ENCODE measurements at places on chromosomes 7 and 10.

GRCh38 chr7:147941381-147941780 lies 649.2 kb upstream of the C7orf33 start:
- DNase-seq, result no peak

DNA sequence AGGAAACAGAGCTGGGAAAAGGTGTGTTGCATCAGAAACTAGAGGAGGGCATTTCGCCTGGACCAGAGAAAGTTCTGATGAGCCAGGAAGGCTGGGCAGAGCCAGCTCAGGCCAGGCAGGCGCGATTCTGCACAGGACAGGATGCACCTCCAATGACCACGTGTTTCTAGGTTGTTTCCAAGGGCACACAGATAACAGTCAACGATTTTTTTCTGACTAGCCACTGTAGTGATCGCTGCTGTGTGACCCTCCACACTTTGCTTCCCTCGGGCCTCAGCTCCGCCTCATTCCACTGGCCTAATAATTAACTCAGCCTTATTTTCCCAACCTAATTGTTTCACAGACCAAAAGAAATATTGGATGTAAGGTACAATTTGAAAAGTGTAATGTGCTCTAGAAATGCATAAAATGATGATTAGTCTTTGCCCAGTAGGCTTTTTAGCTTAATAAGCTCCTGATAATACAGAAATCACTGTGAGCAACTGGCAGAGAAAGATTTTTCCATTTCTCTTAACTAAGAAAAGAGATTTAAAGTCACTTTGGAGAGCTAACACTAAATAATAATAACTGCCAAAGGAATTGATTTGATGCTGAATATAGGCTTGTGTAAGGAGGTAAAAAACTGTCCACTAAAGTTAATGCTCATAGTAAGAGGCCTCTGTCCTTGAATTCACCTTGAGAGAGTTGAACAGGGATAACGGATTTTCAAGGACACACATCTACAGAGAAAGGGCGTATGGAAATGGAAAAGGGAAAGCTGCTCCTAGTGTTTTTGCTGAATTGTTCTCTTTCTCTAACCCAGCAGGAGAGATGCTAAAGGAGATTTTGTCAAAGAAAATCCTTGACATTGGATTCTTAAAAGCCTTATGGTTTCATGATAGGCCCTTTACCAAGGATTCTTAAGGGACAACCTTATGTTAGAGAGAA lies 291.0 kb upstream of the C7orf33 start:
- no peak for DNase-seq

DNA sequence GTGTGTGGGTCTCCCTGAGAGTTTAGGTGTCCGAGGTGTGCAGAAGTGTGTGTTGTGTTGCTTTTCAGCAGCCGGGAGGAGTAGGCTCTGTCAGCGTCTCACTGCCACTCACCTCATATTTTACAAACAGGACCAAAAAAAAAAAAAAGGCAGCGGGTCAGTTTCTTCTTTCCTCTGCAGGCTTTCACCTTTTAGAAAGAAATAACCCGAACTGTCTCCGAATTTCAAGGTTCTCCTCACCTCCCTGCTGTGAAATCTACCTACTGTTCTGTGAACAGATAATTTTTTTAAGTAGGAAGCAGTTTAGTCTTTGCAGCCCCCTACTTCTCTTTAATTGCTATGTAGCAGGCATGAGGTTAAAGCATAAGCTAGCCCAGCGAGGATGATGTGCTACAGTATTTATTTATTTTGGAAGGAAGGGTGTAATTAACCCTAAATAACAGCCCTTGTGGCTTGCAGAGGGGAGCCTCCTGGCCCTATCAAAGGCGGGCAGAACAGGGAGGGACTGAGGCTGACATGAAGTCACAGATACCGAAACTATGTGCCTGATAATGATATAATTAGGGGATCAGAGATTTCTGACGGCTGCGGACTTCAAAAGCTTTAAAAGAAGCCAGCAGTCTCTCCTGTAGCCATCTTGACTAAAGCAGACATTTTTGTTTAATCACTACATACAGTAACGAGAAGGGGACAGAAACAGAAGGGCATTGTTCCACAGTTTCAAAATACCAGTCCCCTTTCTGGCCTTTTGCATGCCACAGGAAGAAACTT lies 1.6 kb downstream of the BAMBI start:
- no peak for DNase-seq

- DNase-seq, result no peak
These were observed 210.3 kb downstream of the ACTR3B start for GRCh38 chr7:152969839-152970238.

GRCh38 chr10:116490028-116490662 lies 55.6 kb upstream of the PNLIP start:
- peak; percentile 16 for DNase-seq

- no peak for DNase-seq
These were observed 155.7 kb downstream of the CUX1 start for GRCh38 chr7:101973130-101973529.

GRCh38 chr10:94299417-94299816 lies 63.3 kb downstream of the NOC3L start:
- DNase-seq, result no peak

DNA sequence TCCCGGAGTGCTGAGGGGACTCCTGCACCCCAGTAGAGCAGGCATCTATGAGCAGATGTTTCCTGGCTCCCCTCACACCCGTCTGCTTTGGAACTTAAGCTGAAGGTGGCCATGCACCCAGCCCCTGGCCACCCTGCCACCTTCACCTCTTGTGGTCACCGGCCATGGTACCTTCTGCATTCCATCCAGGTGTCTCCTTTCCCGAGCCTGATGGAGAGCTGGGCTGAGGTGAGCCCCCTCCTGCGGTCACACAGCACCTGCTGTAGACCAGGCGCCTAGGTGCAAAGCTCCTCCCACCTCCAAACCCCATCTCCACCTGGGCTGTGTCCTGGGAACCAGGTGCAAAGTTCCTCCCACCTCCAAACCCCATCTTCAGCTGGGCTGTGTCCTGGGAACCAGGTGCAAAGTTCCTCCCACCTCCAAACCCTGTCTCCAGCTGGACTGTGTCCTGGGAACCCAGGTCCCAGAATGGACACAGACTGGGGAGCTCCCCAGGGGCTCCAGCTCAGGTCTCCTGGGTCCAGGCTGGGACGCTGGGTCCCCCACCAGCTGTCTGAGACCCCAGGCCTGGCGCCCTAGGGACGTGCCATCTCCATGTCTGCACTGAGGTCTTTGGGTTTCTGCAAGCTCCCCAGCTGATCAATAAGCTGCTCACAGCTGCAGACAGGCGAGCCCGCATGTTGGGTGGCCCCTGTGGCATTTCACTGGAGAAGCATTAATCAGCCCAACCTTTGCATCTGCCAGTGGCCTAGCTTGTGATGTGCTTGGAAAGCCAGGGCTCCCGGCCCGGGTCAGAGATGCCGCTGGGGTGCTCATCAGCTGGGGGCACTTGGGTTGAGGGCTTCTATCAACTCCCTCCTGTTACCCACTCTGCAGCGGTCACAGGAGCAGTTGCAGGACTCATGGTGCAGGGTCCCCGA lies 61.2 kb upstream of the INPP5A start:
- DNase-seq, result no peak

DNA sequence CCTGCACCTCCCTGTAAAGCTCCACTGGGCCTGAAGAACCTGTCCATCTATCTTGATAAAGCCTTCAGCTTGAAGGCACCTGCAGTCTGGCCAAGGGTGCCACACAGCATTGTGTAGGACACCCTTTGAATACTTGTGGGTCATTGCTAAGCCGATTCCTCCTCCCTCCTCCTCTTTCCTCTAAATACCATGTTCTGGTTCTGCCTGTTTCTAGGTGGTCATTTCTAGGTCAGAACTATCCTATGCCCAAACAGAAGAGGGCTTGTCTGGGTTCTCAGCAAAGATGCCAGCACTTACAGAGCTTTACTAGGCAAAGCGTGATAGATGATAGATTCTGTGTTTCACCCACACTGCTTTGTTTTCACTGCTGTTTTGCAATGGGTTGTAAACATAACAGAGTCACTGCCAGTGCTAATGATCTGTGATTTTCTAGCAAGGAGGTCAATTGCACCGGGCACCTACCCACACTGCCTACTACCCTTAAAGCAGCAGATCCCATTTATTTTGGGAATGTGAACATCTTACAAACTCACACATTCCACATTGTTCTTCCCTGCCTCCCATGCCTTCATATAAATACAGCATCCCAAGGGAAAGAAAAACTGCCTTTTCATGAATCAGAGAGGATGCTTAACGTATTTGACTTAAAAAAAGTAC lies 279.1 kb upstream of the PITRM1 start:
- no peak for DNase-seq

DNA sequence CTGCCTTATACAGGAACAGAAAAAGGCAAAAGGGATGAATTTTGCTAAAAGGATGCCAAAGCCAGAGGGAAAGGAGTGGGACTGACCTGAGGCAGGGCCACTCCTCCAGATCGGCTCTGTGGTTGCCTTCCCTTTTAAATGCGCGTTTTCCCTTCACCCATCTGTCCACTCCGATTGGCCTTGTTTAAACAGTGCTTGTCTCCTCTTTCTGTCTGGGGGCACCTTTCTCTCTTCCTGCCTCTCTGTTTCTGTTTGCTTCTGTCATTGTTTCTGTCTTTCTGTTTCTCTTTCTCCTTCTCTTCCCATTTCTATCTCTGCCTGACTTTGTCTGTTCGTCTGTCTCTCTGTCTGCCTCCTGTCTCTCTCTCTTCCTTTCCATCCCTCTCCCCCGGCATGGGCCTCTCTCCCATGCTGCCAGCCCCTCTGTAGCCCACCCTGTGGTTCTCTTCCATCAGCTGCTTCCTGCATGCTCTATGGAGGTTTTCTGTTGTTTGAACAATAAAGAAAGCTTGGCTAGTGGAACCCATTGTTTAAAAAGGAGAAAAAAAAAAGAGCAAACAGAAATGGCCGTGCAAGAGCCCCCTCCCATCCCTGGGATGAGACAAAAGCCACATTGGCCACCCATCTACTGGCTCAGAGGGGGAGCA lies 29.5 kb upstream of the HSPB1 start:
- no peak for DNase-seq

GRCh38 chr7:155003092-155003375 lies at the start of gene PAXIP1:
PAXIP1 (minus strand) TSS chr7:155003124; CDS start chr7:155002929, 195 bp downstream.
- DNase-seq, result peak; percentile 50

DNA sequence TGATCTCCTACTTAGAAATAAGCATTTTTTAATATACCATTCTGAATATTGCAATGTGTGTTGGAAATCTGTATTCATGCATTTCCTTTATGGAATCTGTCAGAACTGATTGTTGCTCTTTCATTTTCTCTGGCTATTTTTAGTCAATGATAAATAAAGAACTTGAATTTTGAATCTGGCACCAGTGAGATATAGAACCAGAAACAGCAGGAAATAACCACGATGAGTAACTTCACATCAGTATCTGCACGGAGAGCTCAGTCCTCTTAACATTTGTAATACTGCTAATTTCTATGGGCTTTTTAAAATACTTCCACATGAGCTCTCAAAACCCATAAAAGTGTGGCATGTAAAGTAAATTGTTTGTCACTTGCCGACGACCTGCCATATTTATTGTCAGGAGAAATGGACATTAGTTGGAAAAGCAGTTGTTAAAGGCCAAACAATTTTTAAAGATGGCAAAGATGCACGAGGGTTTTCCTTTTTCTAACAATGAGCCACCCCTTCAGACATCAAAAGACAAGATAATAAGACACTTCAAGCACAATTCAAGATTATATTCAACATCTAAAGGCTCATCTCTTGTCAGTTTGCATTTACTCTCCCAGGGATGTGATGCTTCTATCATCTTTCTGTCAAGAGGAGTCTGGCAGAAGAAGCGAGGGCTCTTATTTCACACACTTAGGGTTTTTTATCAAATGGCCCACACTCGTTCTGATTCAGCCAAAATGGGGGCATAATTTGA lies 118.3 kb downstream of the POU6F2 start:
- DNase-seq, result no peak

- peak; percentile 49 for DNase-seq
These were observed 14.0 kb downstream of the GATAD1 start for GRCh38 chr7:92461027-92462003.

DNA sequence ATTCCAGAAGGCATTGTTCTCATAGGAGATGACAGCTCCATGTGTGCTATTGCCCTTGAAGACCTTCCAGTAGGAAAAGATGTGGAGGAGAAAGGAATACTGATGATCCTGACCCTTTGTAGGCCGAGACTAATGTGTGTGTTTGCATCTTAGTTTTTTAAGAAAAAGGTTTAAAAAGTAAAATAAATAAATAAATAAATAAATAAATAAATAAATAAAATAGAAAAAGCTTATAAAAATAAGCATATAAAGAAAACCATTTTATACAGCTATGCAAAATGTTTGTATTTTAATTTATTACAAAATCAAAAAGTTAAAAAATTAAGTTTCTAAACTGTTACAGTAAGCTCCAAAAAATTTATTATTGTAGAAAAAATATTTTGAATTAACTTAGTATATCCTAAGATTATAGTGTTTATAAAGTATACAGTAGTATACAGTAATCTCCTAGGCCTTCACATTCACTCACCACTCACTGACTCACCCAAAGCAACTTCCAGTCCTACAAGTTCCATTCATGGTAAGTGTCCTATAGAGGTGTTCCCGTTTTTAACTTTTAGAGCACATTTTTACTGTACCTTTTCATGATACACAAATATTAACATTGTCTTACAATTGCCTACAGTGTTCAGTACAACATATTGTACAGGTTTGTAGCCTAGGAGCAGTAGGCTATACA lies 435.2 kb upstream of the SEMA3A start:
- no peak for DNase-seq

GRCh38 chr10:58897708-58898107 lies 278.7 kb upstream of the PHYHIPL start:
- no peak for DNase-seq

- no peak for DNase-seq
These were observed 217.6 kb downstream of the GFRA1 start for GRCh38 chr10:116055252-116055916.
